ENCODE measurements at places on chromosomes 2 and 18.

DNA sequence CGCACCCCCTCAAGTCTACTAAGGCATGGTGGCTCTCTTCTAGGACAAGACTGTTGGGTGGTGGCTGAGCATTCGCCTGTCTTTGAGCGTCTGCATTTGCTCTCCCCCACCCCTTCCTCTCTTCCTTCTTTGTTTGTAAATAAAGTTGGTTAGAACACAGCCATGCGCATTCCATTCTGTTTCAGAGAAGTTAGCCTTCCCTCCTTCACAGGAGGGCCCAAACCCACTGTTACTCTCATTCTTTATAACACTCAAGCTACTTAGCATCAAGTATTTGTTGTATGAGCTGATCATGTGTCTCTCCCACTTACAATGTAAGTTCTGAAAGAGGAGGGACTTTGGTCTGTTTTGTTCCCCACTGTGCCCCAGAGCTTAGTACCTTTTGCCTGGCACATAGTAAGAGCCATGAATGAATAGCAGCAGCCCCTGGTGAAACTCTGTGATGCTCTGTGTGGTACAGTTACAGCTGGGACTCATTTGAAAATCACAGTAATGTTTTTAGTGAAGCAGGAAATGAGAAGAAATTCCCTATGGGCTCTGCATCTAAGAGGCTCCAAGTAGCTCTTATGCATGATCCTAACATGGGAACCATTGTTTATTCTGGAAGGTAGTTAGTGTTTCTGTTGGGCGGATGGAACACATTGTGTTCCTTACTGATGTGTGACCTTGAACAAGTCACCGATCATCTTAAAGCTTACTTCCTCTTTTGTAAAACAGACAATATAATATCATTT is 7.7 kb downstream of the MGAT5 start:
- peak; percentile 39 for DNase-seq

- DNase-seq, result no peak
Observed at GRCh38 chr2:38751596-38752410, 642 bp upstream of the SRSF7 start.

- DNase-seq, result peak; percentile 55
Observed at GRCh38 chr2:43455731-43456642, 139.9 kb downstream of the THADA start.

- peak; percentile 91 for DNase-seq
Observed at GRCh38 chr2:10079266-10079869, 843 bp downstream of the CYS1 start.

DNA sequence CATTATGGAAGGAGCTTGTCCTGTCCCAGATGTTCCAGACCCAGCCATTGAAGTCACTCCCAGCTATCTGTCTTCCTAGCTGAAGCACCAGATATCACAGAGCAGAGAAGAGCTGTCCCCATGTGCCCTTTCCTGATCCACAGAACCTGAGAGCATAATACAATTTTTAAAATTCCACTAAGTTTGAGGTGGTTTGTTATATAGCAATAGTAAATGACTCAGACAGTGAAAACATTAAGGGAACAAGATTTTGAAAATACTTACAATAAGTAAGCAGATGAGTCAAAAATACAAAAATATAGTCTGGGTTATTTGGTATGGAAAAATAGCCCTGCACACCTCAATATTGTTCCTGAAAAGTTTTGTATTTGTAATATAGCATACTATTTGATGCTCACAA is 85.8 kb upstream of the GLS start:
- DNase-seq, result peak; percentile 30

Measured in EH (cell line).